ENCODE measurements at places on chromosomes 11 and 22.

DNA sequence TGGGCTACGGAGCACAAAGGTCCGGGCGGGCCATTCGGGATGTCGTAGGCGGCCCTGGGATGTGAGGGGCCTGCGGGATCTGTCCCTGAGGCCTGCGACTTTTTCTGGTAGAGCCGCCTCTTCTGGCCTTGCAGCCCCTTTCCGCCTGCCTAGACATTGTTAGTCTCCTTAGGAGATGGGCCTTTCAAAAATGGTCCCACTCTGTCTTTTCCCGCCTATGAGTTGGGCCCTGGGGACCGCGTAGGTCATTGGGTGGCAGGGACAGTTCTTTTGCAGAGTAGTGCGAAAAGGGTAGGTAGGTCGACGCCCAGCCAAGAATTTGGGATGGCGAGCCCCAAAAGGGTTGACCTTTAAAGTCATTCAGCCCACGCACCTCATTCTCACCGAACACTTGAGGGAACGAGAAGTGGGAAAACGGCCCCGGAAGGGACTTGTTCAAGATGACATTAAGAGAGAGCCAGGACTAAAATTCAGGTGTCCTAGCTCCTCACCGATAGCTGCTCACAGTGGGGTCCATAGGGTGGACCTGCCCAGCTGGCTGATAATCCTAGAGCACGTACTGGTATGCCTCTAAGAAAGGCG lies 785 bp downstream of the OTUB1 start:
- no peak for DNase-seq

DNA sequence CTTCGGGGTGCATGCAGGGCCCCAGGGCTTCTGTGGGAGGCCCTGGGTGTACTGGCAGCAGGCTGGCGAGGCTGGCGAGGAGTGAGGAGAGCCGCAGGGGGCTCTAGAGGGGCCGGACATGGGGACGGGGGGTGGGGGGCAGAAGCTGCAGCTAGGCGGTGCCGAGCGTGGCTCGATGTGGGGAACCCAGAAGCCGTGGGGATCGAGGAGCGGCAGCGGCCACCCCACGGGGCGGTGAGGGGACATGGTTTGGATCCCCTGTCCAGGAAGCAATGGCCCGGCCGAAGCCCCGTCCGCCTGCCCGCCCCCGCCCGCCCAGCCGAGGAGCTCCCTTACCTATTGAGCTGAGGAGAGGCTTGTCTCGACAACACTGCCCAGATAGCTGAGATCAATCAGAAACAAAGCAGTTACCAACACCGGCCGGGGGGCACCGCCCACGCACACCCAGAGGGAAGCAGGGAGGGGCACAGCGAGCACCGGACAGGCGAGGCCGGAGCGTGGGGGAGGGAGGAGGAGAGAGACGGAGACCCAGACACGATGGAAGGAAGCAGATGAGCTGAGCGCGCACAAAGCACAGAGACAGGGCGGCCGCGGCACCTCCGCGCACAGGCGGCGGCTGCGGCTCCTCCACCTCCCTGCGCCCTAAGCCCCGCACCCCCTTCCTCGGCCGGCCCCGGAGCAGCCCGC lies 38.7 kb downstream of the IGSF9B start:
- no peak for DNase-seq

GRCh38 chr11:76159983-76160661 lies 46.2 kb downstream of the WNT11 start:
- DNase-seq: no peak

GRCh38 chr11:106231591-106231990 lies 154.1 kb downstream of the AASDHPPT start:
- DNase-seq: no peak

- no peak for DNase-seq
Observed at GRCh38 chr22:42389143-42389542, 43.1 kb downstream of the NFAM1 start.

GRCh38 chr22:37913233-37913721 lies 7.2 kb downstream of the MICALL1 start:
- DNase-seq: no peak

- DNase-seq: no peak
Observed at GRCh38 chr11:11419747-11420146, 66.7 kb upstream of the CSNK2A3 start.

DNA sequence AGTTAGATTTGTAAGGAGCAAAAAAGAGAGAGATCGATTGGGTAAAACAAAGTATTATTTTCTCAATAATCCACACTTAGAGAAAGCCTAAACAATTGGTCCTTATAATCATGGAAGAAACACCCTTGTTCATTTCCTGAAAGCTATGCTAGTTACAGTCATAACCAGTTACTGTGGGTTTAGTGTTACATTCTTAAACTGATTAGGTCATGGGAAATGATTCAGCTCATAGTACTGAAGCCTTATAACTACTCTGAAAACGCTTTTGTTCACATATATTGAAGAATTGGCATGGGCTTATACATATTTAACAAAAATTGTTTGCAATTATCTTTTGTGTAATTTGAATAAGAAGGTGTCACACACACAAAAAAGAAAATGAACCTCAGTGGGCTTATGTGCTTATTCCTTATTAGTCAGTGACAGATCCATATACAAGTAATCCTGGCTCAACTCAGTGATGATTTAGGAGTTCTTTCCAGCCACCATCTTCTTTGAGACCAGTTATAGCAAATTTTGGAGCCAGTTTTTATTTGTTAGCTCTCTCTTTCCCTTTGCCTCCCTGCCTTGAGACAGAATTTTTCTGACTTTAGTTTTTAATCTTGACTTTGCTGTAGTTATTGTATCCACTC lies 198.5 kb upstream of the CTSC start:
- no peak for DNase-seq

DNA sequence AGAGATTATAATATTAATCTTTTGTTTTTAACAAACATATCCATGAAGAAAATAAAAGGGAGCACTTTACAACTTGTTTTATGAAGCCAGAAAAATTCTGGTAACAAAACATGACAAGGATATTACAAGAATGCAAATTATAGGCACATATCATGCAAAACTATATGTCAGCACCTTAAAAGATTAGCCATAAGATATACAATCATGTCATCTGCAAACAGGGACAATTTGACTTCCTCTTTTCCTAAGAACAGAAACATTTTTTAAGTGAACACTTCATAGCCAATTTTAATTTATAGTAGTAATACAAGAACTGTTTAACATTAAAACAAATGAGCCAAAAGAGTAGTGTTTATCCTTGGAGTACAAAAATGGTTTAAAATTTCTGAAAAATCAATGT lies 916.5 kb upstream of the CNTN5 start:
- DNase-seq: no peak

DNA sequence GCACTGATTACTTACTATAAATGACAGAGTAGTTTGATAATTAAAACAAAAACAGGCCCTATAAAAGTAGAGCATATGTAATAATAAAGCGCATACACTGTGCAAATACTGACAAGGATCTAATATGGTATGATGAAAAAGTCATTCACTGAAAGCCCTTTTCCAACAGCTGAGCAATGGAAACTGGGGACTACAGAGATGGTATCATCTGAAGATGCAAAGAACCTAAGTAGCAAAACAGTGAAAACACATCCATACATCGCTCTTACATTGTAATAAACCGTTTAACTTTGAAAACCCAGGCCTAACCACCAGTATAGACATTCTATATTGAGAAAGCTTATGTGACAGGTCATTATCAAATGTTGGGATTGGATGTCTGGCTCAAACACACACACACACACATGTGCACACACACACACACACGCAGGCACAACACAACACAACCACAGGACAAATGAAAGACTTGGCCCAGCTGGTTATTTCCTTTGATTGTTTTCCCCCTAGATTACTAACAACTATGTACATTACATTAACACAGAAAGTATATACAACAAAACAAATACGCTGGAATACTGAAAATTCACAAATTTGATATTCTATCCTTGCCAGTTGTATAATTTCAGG lies 119.5 kb downstream of the APOL5 start:
- DNase-seq: no peak
